Fibroblast of villous mesenchyme (primary cell): ENCODE measurements at places on chromosomes 7 and 10. TPM values are rescaled to one million over a fixed set of nuclear protein-coding genes. Genes with fewer than 3 reads are reported as not detected.

DNA sequence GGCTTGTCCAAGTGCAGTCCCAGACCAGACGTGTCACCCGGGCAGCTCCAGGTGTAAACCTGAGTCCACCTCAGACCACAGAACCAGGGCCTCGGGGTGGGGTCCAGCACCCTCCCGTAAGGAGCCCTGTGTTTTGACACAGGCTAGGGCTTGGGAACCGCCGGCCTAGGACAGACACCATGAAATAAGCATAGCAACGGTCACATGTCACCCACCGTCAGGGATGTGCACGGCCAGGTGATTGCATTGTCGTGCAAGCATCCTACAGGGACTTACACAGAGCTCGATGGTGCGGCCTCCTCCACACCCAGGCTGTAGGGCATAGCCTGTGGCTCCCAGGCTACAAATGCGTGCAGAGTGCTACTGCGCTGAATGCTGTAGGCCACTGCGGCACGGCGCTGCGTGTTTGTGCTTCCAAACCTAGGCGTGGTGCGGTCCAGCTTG, 10.6 kb downstream of the ZFAND2A start:
- no peak for DNase-seq

DNA sequence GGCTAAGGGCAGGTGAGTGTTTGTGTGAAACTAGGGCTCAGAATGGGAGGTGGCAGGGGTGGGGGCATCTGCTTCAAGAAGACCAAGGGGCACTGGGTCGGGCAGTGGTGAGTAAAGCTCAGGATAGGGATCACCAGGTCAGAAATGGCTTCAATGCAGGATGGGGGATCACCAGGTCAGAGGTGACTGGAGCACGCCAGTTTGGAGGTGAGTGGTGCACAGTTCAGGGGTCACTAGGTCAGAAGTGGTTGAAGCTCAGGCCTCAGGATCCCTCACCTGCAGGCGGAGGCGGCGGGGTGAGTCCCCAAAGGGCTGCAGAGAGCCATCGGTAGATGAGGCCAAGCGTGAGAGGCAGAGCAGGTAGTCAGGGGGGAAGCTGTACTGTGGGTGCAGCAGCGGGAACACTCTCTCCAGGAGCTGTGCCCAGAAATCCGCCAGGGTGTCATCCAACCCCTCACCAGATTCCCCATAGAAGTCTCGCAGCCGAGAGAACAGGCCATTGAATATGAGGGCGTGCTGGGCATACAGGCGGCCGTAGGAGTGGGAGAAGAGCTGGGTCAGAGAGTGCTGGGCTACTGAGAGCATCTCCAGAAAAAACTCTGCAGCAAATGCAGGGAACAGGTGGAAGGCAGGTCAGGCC, 1.8 kb downstream of the GPC2 start:
- DNase-seq: no peak

DNA sequence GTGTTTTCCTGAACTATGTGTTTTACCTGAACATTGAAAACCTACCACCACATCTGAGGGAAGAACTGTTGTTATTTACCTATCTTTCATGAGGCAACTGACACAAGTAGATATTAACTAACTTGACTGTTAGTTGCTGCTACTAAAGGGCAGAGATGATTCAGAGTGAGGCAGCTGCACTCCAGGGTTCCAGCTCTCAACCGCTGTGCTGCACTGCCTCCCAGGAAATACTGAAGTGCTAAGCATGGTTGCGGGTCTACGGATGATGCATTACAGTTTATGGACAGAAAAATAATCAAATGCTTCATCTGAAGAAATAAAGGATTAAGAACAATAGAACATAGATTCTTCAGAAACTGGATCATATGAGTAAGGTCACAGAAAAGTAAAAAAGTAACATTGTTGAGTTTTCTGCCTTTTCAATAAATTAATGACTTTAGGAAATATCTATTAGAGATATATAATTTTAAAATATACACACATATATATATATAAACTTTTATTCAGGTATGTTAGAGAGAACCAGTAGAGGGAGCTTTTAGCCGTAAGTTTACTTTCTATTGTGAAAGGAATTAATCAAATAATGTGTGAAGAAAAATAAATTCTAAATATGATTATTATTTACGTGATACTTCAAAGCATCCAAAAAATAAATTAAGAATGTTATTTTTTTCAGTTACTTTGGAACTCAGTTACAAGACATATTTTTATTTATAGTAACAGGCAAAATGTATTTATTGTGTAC, 620.0 kb downstream of the CNTNAP2 start:
- no peak for DNase-seq

GRCh38 chr10:131035779-131036178, 275.7 kb downstream of the TCERG1L start:
- DNase-seq: no peak

DNA sequence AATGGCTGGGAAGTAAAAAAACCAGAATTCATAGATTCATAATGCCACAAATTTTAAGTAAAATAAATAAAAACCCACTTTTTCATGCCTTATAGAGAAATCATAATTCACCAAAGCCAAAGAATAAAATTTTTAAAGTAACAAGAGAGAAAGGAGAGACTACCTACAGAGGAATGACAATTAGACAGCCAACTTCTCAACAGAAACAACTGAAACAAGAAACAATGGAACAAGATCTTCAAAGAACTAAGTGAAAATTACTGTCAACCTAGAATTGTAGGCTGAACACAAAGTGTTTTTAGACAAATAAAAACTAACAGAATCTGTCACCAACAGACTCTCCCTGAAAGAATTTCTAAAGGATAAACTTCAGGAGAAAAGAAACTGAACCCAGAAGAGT, 15.6 kb upstream of the KCNMA1 start:
- no peak for DNase-seq

- DNase-seq: peak; percentile 57
Measured at GRCh38 chr7:101172854-101173751, 7.0 kb downstream of the NAT16 start.

DNA sequence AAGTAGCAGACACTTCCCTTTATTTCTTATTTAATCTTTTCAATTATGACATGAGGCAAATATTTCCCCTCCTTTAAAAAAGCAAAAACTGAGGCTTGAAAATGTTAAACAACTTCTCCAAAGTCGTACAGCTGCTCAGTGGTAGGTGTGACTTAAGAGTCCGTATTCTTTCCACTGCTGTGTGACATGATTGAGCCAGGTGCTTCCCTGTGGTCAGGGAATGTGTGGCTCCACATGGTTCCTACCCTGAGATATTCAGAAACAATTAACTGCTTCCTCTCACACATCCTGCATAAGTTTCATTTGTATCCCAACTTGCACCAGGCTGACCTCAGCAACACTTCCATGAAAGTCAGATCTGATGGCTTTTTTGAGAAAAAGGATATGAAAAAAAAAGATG, 13.6 kb downstream of the OPALIN start:
- no peak for DNase-seq

Gene OR2A42
- under 0.01 TPM in 2 replicates for total RNA-seq

Gene TMEM236
- under 0.01 TPM in 2 replicates for total RNA-seq

DNA sequence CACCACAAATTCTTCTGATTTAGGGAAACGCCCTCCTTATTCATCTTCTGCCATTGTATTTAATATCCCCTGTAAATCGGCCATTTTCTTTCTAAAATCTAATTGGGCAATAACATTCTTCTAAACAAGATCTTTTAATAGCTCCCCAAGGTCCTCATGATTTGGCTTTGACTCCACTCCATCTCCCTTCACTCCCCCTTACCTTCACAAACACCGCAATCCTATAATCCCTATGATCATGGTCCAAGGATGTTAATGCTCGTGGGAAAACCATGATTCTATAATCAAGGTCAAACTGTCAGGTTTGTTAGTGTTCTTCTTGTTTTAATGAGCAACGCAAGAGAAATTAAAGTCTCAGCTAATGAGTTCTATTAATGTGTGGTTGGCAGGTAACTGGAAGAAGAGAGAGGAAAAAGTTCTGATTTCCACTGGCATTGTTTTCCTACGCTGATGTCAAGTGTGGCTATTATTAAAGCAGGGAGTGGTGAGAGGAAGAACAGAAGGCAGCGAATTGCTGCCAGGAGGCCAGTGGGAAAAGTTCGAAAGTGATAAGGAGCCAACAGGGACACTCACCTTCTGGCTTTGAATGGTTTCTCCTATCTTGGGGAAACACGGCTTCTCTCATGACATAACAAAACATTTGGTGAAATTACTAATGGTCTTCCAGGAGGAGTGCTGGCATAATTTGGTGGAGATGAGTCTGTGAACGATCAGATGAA, 28.1 kb downstream of the LRRC72 start:
- no peak for DNase-seq

Gene C10orf120
- not detected in 2 replicates for total RNA-seq

- peak; percentile 24 for DNase-seq
Measured at GRCh38 chr7:84913731-84914130, 273.1 kb downstream of the SEMA3D start.

Gene BAG3
- 16.4 and 18.6 TPM in 2 replicates for total RNA-seq

- no peak for DNase-seq
Measured at GRCh38 chr7:73696372-73696771, 13.0 kb downstream of the BUD23 start.

DNA sequence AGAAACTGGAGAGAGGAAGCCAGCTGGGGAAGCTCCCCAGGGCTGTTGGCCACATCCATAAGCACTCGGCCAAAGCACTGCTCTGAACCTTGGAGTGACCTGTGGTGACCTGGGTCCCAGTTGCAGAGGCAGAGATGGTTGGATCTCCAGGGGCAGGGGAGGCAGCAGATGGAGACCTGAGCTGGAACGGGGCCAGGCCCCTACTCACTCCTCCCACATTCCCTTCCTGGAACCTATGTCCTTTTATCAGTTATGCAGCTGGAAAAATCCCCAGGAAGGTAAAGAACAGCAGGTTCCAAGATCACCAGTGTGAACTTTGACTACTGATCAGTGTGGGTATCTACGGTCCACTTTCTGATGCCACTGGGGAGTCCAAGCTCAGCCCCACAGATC, 9.6 kb upstream of the PNLIPRP2 start:
- DNase-seq: no peak

- DNase-seq: no peak
Measured at GRCh38 chr7:93843260-93843659, 47.3 kb downstream of the TFPI2 start.

- no peak for DNase-seq
Measured at GRCh38 chr10:129114588-129114987, 352.5 kb upstream of the MGMT start.

Gene WBP1L
- 34.8 and 40.6 TPM in 2 replicates for total RNA-seq
